ENCODE measurements at places on chromosomes 5 and 9.

DNA sequence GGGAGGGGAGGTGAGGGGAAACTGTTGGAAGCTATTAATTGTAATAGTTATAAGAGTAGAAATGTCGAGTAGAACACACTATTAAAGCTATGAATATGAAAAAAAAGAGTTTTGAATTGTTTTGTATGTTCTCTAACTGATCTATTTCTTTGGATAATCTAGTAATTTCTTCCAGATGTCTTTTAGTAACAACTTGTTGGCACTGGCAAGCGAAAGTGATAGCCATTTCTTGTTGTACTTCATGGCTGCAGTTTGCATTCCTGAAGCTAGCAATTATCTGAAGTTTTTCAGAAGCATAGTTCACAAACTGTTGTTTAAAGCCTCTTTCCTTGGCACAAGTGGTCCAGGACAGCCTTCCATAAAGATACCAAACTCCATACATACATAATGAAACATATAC, 49.4 kb upstream of the SPATA31C2 start:
- DNase-seq, result no peak

GRCh38 chr5:136594416-136594815, 229.1 kb upstream of the TRPC7 start:
- no peak for DNase-seq

GRCh38 chr5:81425569-81425968, 31.6 kb upstream of the ACOT12 start:
- peak; percentile 56 for DNase-seq

- DNase-seq, result peak; percentile 81
Measured at GRCh38 chr5:76319673-76320072, 83.4 kb upstream of the IQGAP2 start.

GRCh38 chr5:126514131-126514557, 80.9 kb downstream of the ALDH7A1 start:
- peak; percentile 29 for DNase-seq

GRCh38 chr5:153153086-153153485, 337.4 kb upstream of the GRIA1 start:
- no peak for DNase-seq
